ENCODE measurements at places on chromosomes 1 and 21.

- no peak overlapping the region for H3K4me3 ChIP-seq
- H3K4me1 ChIP-seq, result peaks cover 6% of the 10 kb centered on the region
- no peak overlapping the region for H3K27ac ChIP-seq
Observed at GRCh38 chr1:66253330-66253921, 280.5 kb upstream of the SGIP1 start.

- H3K4me3 ChIP-seq, result no peak overlapping the region
- peaks cover 17% of the 10 kb centered on the region for H3K4me1 ChIP-seq
- peak; percentile 23 for DNase-seq
- no peaks in the 10 kb centered on the region for H3K36me3 ChIP-seq
- no peak overlapping the region for H3K27ac ChIP-seq
Observed at GRCh38 chr1:54297596-54298283, 97.8 kb downstream of the MRPL37 start.

GRCh38 chr1:28232558-28233263, at the start of gene DNAJC8:
Gene DNAJC8 (minus strand): TSS chr1:28233029. CDS start chr1:28232998, 31 bp downstream.
- H3K27ac ChIP-seq, result peak within 1 kb of the TSS; percentile 88
- no peaks in the 10 kb centered on the region for H3K36me3 ChIP-seq
- peak within 1 kb of the TSS; percentile 97 for H3K4me3 ChIP-seq
- no peaks in the 10 kb centered on the region for H3K27me3 ChIP-seq

DNA sequence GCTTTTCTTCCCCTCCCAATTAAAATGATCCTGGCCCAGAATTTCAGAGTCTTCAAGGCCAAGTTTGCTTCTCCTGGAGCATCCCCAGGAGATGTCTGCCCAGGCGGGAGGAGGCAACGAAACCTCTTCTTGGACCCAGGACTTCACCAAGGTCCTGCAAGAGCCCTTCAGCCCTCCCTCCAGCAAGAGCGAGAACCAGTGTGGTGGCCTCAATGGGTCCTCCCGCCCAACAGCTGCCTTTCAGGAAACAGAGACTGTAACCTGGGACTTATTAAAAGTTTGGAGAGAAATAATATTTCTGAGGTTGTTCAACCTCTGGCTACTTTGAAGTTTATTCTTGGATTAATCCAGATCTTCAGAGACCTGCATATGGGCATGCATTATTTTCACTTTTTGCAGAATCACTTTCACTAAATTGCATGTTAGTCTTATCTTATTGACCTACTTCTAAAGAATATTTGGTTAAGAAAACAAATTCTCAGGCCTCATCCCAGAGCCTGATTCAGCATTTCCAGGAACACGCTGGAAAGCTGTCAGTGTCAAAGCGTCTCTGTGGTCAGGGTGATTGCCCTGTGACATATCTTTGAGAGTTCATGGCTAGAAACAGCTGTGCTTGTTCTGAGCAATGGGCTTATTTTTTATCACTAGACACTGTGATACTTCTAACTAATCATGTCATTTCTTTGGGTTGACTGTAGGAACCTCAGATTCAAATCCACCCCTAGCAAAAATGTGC, 66.0 kb upstream of the CLDN14 start:
- no peak for DNase-seq
- no peaks in the 10 kb centered on the region for H3K36me3 ChIP-seq
- H3K27ac ChIP-seq, result no peak overlapping the region
- no peak overlapping the region for H3K4me3 ChIP-seq
- H3K4me1 ChIP-seq, result no peaks in the 10 kb centered on the region
- H3K27me3 ChIP-seq, result peaks cover 19% of the 10 kb centered on the region

DNA sequence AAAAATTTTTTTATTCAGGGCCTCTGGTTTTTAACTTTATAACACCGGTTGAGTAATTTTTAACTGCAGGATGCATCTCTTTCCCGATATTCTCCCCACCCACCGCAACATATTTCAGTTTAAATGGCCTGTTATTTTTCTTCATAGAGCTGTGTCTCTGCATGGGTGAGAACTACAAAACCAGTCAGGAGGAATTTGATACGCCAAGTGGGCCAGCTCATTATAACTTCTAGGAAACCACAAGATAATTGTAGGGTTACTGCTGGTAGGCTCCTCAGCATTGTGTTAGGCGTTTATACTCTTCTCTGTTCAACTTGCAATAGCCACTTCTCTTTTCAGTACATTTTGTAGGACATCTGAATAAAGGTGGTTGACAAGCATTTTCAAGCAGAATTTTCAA, 169.7 kb downstream of the PBX1 start:
- no peaks in the 10 kb centered on the region for H3K4me1 ChIP-seq
- no peaks in the 10 kb centered on the region for H3K36me3 ChIP-seq
- H3K27ac ChIP-seq, result no peak overlapping the region
- no peaks in the 10 kb centered on the region for H3K27me3 ChIP-seq
- H3K4me3 ChIP-seq, result no peak overlapping the region

DNA sequence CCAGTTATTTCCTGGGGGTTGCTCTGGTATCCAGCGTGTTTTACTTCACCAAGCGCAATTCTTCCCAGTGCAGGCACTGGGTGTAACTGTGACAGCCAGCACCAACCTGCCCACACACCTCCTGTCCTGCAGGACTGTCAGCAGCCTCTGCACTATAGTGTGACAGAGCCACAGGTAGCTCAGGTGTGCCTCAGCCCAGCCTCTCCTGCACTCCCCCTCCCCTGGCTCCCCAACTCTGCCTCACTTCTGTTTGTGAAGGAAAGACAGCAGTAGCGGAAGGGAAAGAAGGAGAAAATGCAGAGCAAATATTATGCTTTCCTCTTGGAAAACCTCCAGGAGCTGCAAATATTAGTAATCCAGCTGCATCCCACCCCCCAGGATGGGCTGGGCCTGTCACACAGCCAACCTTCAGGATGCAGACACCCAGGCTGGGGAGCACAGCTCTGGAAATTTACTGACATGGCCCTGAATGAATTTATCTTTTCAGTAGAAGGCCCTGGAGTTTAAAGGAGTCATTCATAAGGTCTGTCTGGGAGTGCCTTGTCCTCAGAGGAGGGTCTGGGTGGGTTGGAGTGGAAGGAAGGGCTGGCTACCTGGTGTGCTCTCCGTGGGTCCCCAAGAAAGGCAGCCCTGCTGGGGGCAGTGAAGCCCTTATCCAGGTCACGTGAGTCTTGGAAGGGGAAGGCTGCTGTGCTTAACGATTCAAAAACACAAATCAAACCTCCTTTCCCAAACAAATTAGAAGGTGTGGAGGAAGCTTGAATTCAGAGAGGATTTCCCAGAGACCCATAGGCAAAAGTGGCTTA, 20.9 kb downstream of the CAPN2 start:
- H3K27ac ChIP-seq, result peak overlapping the region; percentile 96
- no peak overlapping the region for H3K4me3 ChIP-seq
- H3K27me3 ChIP-seq, result no peaks in the 10 kb centered on the region
- H3K36me3 ChIP-seq, result peaks cover 5% of the 10 kb centered on the region

Measured in endothelial cell of umbilical vein (primary cell).